ENCODE measurements at places on chromosomes 2 and 18.

DNA sequence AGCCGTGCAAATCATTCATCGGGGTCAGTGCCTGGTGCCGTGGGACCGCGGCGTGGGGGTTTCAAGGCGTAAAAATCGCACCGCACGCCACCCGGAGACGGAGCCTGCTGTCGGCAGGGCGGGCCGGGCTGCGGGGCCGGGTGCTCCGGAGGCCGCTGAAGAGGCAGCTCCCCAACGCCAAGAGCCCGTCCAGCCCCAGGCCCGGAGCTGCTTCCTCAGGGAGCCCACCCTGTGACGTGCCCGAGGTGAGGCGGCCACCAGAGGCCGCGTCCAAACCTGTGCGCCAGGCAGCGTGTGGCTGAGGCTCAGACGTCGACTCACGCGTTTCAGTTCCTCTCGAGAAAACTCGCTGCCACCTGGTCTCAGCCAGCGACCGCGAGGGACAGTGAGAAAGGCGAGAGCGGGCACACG lies 98.1 kb downstream of the NFATC1 start:
- DNase-seq, result no peak

DNA sequence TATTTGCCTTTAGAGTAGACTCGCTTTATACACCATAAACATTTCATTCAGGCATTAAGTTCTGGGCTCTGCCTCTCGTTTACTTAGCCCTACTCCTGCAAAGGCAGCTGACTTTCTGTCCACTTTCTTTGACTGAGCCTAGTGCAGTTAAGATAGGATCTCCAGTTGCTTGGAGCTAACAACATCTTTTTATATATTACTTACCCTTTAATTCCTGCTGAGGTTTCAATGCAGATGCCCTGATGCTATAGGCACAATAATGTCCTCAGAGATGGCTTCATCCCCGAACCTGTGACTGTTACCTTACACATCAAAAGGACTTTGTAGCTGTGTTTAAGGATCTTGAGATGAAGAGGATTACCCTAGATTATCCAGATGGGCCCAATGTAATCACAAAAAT lies 505.8 kb upstream of the TNP1 start:
- no peak for DNase-seq

DNA sequence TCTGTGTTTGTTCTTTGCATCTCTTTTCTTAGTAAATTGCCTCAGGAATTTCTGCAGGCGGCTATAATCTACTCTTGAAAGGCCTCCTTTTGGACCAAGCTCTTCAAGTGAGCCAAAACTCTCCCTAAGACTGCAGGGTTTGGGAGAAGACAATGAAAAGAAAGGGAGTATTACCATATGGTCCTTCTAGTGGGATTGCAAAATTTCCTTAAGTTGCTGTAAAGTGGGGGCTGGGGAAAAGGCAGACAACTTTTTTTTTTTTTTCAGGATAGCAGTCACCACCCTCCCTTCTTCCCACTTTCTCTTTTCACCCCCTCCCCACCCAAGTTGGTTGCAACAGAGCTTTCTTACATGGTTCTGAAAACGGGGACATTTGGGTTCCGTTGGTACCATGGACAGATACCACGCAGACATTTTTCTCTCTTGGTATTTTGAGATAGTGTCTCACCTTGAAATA lies 183.7 kb downstream of the FHOD3 start:
- peak; percentile 78 for DNase-seq

DNA sequence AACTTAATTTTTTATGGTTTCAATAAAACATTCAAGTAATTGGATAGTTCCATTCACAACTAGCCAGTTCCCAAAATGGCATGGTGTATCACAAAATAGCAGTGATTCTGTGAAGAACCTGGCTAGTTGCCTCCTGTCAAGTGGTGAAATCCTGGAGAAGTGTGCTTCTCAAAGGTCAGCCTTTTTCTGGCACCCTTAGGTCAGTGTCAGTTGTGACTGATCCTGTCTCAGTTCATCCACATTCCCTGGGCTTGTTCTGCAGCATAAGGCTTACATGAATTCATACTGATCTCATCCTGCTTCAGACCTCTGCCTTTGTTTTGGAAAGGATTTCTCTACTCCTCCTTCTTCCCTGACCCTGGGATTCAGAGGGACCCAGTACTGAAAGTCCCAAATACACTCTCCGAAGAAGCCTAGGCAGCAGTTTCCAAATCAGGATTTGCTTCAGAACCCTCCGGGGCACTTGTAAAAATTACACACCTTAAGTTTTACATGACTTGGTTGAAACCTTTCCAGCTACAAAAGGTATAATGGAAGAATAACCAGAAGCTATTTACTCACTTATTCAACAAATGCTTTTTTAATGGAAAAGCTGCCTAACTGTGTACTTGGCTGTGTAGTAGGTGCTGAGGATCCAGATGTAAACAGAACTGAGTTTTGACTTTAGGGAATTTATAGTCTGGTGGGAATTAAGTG lies 11.0 kb downstream of the MAP3K20 start:
- DNase-seq, result no peak

GRCh38 chr2:240881913-240882312 lies 13.3 kb downstream of the AGXT start:
- DNase-seq, result no peak

All from NT2/D1 (cell line).